ENCODE measurements at places on chromosomes 5 and 9.

DNA sequence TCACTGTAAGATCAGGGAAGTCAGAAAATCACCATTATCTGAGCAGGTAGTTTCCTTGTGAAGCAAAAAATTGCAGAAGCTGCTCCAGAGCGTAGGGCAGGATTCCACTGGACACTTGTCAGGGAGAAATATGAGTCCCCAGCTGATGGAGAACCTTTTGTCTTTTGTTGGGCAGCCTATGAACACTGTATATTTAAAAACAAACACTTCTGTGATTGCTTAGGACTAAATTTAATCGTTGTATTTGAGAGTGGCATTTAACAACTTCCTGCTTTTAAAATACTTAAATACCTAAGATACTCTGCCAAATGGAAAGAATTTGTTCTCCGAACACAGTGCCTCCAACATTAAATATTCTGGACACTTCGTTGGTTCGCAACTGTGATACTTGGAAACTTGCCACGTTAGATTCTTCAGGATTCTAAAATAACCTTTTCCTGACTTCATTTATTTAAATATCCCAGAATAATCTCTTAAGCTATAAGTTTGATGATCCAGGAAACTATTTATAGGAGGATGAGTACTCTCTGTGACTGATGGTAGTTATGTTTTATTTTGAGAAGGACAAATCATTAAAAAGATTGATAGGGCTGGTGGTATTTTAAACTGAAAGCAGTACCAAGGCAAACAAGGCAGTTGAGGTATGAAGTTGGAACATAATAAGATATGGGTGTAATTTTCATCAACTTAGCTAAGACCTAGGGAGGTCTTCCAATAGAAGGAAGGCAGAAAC is 2.7 kb upstream of the HSPA4 start:
- DNase-seq: no peak

DNA sequence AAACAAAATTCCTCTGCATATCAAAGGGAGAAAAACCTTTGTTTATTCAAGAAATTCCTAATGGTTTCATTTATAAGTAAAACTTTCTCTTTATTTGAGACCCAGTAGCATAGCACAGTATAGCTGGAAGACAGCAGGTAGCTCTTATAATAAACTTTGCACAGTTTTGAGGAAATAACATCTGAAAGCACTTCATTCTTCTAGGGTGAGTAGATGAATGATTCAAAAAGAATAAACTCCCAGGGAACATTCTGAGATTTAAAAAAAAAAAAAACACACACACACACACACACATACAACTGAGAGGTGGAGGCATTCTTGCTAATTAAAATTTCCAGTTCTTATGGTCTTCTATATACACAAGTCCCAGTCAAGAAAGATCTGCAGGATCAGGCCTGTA is 197.3 kb downstream of the BNC2 start:
- DNase-seq: no peak

DNA sequence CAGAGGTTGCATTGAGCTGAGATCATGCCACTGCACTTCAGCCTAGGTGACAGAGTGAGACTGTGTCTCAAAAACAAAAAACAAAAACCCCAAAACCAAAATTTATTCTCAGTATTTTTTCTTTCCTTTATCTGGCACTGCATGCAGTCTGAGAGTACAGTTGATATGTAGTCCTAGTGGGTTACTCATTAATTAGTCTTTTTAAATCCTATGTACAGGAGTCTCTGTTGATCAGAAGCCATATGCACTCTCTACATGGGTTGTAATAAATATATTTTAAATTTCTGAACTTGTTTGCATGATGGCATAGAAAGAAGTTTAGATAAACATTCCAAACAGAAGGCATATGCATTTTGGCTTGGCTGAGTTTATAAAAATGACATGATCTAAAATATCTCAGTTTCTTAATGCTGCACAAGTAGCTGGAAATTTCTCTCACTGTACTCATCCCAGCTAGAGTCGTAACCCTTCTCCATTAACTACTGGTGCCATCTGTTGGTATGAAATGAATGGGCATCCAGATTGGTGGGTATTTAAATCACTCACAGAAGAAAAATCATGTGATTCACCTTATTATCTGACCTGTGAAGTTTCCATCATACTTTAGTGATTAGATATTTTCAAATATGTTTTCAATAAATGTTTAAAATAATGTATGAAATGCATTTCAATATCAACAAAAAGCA is 284.8 kb downstream of the CTNND2 start:
- no peak for DNase-seq

- DNase-seq: no peak
Measured at GRCh38 chr9:92961627-92962302, 14.4 kb downstream of the FGD3 start.

GRCh38 chr5:114360816-114361723 is 800 bp upstream of the KCNN2 start:
- no peak for DNase-seq

GRCh38 chr5:142872217-142872616 is 102.0 kb downstream of the ARHGAP26 start:
- no peak for DNase-seq

GRCh38 chr5:89313804-89314588 is 431.0 kb upstream of the MEF2C start:
- no peak for DNase-seq

DNA sequence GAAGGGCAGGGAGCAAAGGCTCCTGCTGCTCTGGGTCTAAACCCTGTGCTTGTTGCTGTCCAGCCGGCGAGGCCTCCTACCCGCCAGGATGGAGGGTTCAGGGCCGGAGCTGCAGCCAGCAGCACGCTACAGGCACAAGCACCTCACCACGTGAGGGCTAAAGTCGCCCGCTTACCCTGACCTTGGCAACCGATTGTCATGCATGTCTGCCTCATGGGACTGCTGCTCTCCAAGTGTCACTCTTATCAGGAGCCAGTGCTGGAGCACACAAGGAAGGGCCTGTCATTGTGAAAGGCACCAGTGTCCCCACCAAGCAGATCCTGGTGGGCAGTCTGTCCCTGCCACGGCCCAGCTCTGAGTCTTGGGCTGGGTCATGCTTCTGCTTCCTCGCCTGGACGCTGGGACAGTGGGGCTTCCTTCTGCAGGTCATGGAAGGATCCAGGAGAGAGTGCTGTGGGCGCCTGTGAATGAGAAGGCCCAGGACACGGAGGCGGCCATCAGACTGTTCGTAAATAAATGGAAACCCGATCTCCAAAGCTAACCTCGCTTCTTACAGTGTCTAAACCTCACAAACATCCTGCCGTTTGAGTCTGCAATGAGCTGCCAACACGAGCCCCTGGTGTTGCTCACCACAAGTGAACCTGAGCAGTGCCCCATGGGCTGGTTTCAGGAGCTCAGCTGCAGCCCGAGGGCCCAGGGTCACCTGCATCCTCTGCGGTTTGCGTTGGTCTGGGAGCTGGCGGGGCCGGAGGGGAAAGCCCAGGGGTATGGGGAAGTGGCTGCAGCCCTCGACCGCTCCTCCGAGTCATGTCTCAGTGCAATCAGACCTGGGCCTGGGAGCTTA is 58.2 kb upstream of the RXRA start:
- no peak for DNase-seq

GRCh38 chr5:95327211-95327610 is 42.3 kb upstream of the MCTP1 start:
- no peak for DNase-seq

- DNase-seq: no peak
Measured at GRCh38 chr9:29437526-29437925, 1864.2 kb upstream of the C9orf72 start.

- DNase-seq: no peak
Measured at GRCh38 chr5:80516826-80517225, 28.9 kb downstream of the FAM151B start.

DNA sequence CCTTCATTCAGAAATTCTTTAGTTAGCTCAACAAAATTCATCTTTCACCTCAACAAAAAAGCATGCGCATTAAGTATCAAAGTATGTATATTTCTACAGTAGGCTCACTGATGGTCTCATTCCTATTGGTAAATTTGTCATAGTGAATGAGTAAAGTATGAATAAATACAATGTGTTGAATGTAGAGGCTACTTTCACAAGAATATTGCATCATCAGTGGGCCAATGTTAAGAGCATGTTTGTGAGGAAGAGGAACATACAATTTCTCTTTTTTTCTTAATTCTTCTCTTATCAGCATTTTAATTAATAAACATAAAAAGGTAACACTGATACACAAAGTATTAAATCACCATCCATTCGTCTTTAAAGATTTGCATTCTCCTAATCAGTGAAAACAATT is 505.1 kb downstream of the CETN3 start:
- DNase-seq: no peak

DNA sequence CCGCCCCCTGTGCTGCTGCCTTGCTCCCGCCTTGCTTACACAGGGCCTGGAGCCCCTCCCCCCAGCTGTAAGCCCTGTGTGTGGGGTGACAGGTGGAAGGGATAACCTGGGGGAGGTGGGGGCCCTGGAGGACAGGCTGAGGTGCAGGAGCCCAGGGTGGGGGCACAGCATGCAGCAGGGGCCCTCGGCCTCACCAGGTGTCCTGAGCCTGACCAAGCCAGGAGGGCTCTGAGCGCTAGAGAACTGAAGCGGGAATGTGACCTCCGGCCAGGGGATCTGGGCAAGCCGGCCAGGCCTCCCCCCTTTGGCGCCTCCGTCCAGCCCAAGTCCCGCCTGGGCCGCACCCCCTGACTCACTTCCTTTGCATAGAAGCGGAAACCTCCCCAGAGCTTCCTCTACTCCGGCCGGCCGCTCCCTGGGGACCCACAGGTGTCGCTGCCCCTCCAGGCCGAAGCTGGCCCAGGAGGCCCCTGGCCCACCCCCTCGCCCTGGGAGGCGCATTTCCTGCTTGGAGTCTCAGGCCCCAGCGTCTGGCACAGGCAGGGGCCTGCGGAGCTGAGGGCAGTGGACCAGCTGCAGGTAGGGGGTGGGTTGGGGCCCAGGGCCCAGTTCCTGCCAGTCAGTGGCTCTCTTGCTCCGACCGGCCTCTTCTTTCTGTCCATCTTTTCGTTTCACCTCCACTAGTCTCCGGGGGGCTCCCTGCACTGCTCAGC is at the start of gene TOR4A:
TOR4A (plus strand) TSS at position 398 of the 713 bp plus-strand sequence. CDS start 964 bp downstream, outside the sequence.
- no peak for DNase-seq

DNA sequence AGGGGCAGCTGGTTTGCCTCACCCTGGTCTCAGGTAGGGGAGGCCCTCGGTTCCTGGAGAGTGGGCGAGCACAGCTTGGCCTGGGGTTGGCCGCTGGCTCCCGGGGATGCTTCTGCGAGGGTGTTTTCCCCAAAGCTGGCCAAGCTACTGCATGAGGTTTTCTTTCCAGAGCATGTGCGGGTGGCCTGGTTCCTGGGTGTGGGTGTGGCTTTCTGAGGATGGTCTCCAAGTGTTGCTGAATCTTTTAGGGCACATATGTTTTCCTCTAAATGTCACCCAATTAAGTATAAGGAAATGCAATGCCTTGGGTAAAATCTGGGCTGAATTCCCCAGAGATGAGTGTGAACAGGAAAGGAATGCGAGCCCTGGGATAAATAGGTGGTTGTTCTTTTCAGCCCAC is 115.8 kb upstream of the ICE1 start:
- no peak for DNase-seq

GRCh38 chr5:107501965-107502675 is 168.6 kb downstream of the EFNA5 start:
- DNase-seq: no peak

DNA sequence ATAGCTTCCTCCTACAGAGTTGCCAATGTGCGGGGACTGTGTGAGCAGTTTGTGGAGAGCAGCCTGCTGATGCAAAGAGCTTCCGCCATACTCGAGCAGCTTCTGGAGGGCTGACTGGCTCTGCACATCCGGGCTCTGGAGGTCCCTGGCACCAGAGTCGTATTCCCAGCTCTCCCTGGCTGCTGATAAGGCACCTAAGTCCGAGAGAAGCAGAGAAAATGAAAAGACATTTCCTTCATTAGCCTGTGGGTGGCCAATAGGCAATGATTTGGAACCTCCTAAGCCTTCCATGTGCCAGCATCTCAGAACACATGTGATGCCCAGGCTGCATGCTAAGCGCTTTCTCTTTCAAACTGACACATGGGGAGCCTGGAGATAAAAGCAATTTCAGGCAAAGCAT is 94.3 kb downstream of the TSSK1B start:
- DNase-seq: no peak

GRCh38 chr5:171906703-171907590 is 99.5 kb downstream of the FBXW11 start:
- DNase-seq: no peak

DNA sequence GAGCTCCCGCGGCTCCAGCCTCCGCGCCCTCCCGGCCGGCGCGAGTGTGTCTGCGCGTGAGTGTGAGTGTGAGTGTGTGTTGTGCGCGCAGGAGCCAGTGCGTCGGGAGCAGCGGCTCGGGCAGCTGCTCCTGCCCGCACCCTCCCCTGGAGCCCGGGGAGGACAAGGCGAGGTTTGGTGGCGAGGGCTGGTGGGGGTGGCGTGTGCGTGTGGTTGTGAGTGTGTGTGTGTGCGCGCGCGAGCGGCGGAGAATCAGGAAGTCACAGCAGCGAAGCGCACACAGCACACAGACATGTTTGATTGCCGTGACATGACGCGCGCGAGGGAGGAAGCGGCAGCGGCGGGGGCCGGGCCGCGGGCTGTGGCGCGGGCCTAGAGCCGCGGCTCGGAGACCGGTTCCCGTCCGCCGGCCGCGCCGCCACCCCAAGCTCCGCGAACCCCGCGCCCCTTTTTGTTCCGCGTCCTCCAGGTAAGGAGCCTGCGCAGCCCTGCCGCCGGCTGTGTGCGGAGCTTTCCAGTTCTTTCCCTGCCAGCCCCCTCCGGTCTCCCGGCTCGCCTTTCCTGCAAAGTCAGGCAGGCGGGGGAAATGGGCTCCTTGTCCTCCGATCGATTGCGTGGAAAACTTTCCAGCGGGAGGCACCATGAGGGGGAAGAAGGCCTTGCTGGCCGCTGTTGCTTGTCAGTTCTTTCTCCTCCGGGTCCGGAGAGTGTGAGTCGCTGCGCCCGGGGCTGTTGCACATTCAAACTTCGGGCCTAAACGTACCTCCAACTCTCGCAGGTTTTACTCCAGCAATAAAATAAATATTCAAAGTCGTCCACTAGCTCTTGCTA is 2.4 kb downstream of the SMARCA2 start:
- peak; percentile 33 for DNase-seq

GRCh38 chr5:122218778-122219177 is 89.4 kb downstream of the ZNF474 start:
- no peak for DNase-seq

- no peak for DNase-seq
Measured at GRCh38 chr5:36836831-36837230, 39.7 kb upstream of the NIPBL start.

GRCh38 chr9:98986866-98987651 is 43.4 kb downstream of the COL15A1 start:
- no peak for DNase-seq

GRCh38 chr5:137703565-137703964 is 32.3 kb downstream of the KLHL3 start:
- no peak for DNase-seq

Measured in activated naive CD4-positive, alpha-beta T cell (primary cell).